ENCODE measurements at places on chromosomes 3 and 15.

DNA sequence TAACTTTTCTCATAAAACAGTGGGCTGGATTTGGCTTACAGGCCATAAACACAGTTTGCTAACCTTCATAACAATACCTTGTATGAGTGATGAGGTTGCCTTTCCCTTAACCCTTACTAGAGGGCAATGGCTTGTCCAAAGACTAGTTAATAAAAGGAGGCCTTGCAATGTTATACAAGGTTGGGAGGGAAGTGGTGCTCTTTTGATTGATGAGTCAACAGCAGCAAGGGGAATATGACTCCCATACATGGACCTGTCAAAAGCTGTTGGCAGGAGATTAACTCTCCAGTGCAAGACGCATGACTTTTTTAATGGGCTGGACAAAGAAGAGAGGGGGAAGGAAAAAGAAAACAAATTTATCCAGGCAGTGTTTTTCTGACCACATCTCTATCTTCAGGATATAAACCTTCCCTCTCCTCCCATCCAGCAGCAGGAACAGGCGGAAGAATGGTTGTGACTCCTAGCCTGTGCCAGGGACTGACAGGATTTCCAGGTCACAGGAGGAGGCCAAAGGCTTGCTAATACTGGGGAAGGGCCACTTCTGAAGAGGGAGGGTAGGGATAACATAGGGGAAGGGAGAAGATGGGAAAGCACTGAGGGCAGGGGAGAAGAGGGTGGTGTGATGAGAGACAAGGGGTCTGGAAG, 35.2 kb upstream of the ARL14 start:
- no peak overlapping the region for H3K27ac ChIP-seq
- no peak overlapping the region for H3K4me3 ChIP-seq
- H3K4me1 ChIP-seq, result peaks cover 10% of the 10 kb centered on the region
- no peaks in the 10 kb centered on the region for H3K36me3 ChIP-seq
- DNase-seq, result no peak
- H3K27me3 ChIP-seq, result no peaks in the 10 kb centered on the region

DNA sequence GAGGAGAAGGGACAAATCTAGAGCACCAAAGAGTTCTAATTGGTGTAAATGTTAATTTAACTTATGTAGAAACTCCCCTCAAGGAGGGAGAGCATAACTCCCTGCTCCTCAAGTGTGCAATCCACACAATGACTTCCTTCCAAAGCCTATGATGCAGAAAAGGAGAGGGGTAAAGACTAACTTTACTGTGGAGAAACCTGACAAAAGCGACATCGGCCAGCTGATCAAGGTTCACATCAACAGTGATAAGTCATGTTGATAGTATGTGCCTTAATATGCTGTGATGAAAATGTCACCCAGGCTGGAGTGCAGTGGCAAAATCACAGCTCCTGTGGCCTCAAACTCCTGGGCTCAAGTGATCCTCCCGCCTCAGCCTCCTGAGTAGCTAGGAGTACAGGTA, 76.5 kb downstream of the TFDP2 start:
- no peaks in the 10 kb centered on the region for H3K4me1 ChIP-seq
- no peak overlapping the region for H3K27ac ChIP-seq
- no peaks in the 10 kb centered on the region for H3K27me3 ChIP-seq
- no peak overlapping the region for H3K4me3 ChIP-seq
- peaks cover 3% of the 10 kb centered on the region for H3K36me3 ChIP-seq

GRCh38 chr15:85910834-85911233, 116.1 kb upstream of the KLHL25 start:
- H3K4me1 ChIP-seq, result no peaks in the 10 kb centered on the region
- H3K27me3 ChIP-seq, result no peaks in the 10 kb centered on the region
- H3K36me3 ChIP-seq, result no peaks in the 10 kb centered on the region
- no peak overlapping the region for H3K4me3 ChIP-seq

DNA sequence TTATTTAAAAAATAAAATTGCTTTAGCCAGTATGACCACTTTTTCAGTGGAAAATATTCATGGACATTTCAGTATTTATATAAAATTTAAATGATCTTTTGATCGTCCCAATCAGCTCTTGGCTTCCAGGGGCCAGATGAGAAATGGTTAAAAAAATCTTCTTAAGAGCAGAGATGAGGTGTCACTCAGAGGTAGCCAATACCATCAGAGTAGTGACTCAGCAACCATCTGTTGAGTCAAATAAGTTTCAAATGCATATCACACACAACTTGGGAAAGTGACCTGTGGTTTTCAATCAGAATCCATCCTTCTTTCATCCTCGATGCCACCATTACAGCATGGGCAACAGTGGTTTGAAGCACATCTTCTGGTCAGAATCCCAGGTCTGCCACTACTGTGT, 958.8 kb upstream of the NR2F2 start:
- H3K4me1 ChIP-seq, result peaks cover 26% of the 10 kb centered on the region
- H3K27ac ChIP-seq, result no peak overlapping the region
- DNase-seq, result no peak
- no peaks in the 10 kb centered on the region for H3K27me3 ChIP-seq
- no peaks in the 10 kb centered on the region for H3K36me3 ChIP-seq

DNA sequence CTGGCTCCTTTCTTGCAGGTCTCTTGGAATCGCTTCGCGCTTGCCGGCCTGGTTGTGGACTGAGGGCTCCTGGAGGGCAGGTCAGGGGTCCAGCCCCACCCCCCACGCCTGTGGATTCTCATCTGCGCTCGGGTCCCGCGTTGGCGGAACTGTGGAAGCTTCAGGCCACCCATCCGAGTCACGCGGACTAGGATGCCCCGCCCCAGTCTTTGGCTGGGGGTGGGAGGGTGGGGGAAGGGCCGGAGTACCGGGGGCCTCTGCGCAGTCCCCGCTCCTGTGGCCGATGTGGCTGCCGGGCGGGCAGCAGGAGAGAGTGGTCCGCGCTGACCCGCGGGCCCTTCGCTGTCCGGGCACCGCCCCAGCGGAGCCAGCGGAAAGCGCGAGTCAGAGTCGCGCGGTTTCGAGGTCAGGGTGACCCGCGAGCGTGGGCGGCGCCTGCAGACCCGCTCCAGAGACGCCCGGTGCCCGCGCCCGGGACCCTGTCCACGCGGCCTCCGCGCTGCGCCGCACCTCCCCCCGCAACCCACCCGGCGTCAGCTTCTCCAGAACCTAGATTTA, 114.2 kb downstream of the KLF13 start:
- no peaks in the 10 kb centered on the region for H3K27me3 ChIP-seq
- H3K4me1 ChIP-seq, result peaks cover 28% of the 10 kb centered on the region
- peak overlapping the region; percentile 52 for H3K4me3 ChIP-seq
- H3K36me3 ChIP-seq, result no peaks in the 10 kb centered on the region

DNA sequence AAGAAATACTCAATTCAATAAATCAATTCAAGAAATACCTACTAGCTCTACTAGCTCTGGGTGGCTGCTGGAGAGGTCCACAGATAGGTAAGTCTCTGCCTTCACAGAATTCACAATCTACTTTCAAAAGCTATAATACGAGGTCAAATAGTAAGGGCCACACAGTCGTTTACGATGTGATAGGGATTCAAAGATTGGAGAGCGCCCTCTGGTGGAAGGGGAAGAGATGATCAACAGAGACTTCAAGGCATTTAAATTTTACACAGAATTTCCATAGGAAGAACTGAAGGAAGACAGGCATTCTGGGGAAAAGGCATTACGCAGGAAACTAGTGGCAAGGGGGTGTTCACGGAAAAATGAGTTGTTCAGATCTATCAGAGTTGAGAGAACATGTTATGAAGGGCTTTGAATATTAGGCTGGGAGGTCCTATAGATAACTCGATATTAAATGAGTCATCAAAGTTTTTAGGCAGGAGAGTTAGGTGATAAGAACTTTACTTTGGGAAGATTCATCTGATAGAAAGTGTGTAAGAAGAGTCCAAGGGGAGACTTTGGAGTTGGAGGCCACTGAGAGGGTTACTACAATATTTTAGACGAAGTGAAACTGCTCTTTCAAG, 128.8 kb downstream of the FRMD5 start:
- H3K4me1 ChIP-seq, result no peaks in the 10 kb centered on the region
- no peak overlapping the region for H3K27ac ChIP-seq
- no peak for DNase-seq
- peaks cover 45% of the 10 kb centered on the region for H3K27me3 ChIP-seq
- H3K4me3 ChIP-seq, result no peak overlapping the region

DNA sequence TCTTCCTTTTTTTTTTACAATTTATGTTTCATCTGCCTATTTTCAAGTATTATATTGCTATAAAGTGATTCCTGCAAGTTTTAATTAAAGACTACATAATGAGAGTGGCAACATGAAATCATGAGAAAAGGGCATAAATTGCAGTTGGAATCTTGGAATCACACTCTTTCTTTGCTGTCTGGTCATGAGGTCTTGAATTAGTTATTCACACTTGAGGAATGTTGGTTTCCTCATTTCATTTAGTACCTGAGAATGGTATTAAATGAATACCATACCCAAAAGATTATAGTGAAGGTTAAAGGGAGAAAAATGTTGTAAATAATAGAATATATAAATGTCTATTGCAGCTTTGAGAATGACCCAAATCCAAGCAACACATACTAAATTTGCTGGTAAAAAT, 25.8 kb upstream of the CNTN3 start:
- no peaks in the 10 kb centered on the region for H3K4me1 ChIP-seq
- H3K27me3 ChIP-seq, result no peaks in the 10 kb centered on the region
- no peak overlapping the region for H3K27ac ChIP-seq
- H3K4me3 ChIP-seq, result no peak overlapping the region
- H3K36me3 ChIP-seq, result no peaks in the 10 kb centered on the region

DNA sequence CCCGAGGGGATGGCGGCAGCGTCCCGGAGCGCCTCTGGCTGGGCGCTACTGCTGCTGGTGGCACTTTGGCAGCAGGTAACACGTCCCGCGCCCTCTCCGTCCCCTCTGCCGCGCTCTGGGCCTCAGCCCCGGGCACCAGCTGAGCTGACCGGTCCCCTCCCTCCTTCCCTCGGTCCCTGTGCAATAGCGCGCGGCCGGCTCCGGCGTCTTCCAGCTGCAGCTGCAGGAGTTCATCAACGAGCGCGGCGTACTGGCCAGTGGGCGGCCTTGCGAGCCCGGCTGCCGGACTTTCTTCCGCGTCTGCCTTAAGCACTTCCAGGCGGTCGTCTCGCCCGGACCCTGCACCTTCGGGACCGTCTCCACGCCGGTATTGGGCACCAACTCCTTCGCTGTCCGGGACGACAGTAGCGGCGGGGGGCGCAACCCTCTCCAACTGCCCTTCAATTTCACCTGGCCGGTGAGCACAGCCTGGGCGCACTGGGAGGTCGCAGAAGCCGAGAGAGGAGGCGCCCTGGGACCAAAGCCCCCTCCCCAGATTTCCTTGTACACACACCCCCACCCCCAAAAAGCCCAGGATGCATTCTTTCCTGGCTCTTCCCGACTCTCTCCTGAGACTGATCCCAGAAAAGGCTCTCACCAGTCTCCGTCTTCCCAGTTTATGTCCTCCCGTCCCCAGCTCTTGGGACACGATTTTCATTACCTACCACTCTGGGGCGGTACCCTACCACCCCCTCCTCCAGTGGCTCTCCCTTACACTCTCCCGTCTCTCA, 705 bp downstream of the DLL4 start:
- DNase-seq, result no peak
- no peak overlapping the region for H3K27ac ChIP-seq
- H3K27me3 ChIP-seq, result peaks cover 57% of the 10 kb centered on the region

GRCh38 chr3:41137686-41138111, 61.6 kb upstream of the CTNNB1 start:
- no peaks in the 10 kb centered on the region for H3K36me3 ChIP-seq
- no peak for DNase-seq
- no peak overlapping the region for H3K4me3 ChIP-seq
- H3K4me1 ChIP-seq, result no peaks in the 10 kb centered on the region
- H3K27me3 ChIP-seq, result peaks cover 6% of the 10 kb centered on the region

DNA sequence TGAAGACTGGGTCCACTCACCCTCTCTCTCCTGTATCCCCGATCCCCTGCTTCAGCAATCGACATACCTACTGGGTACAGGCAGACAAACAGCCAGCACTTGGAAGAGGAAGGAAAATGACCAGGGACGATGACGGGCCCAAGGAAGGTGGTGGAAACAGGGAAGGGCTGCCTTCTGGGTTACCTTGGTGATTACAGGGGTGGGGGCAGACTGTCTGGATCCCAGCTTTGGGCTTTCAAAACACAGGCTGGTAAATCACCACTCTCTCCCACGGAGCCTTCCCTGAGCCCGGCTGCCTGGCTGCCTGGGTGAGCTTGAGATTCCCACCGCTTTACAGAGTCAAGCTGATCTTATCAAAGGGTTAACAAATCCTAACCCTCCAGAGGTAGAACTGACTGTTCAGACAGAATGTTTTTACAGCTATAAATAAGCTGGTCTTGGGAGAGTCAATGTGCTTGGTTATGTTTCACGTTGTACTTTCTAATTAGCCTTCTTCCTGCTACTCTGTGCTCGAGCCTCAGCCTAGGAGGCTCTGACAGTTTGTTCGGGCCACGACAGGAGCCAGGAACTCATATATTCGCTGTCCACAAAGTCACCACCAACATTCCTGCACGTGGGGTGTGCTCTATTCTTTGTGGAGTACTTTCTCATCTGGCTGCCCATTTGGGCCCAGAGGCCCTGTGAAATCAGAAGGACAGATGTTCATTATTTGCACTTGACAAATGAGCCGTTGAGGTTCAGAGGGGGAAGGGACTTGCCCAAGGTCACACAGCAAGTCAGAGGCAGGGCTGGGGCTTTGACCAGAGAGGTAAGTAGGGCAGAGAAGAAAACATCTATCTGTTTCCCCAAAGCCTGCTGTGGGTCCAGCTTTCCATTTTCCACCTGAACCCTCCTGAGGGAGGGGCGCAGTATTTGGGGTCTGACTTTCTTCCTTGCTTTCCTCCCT, 63.5 kb downstream of the FEM1B start:
- H3K36me3 ChIP-seq, result peaks cover 76% of the 10 kb centered on the region
- H3K27me3 ChIP-seq, result no peaks in the 10 kb centered on the region
- peaks cover 71% of the 10 kb centered on the region for H3K4me1 ChIP-seq
- no peak overlapping the region for H3K4me3 ChIP-seq

GRCh38 chr3:24470277-24470676, 24.4 kb downstream of the THRB start:
- no peaks in the 10 kb centered on the region for H3K4me1 ChIP-seq
- DNase-seq, result no peak
- peaks cover 4% of the 10 kb centered on the region for H3K36me3 ChIP-seq
- H3K4me3 ChIP-seq, result no peak overlapping the region
- no peak overlapping the region for H3K27ac ChIP-seq
- H3K27me3 ChIP-seq, result no peaks in the 10 kb centered on the region

DNA sequence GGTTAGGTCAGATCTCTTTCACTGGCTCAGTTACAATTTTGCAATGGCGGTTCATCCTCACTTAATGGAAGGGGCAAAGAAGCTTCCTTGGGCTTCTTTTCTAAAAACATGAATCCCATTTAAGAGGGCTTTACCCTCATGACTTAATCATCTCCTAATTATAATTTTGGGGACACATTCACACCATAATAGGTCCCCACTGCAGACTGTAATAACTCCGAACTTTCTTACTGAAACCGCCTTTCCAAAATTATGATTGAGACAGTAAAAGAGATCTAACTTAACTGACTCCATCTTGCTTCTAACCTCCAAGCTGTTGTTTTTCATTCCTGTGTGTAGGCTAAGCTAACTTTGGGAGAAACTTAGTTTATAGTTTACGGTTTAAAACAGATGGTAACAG, 33.3 kb upstream of the C15orf39 start:
- H3K4me3 ChIP-seq, result no peak overlapping the region
- H3K27ac ChIP-seq, result no peak overlapping the region
- H3K27me3 ChIP-seq, result no peaks in the 10 kb centered on the region
- no peaks in the 10 kb centered on the region for H3K36me3 ChIP-seq
- no peak for DNase-seq
- peaks cover 22% of the 10 kb centered on the region for H3K4me1 ChIP-seq

- peaks cover 55% of the 10 kb centered on the region for H3K27me3 ChIP-seq
- no peak for DNase-seq
- H3K27ac ChIP-seq, result no peak overlapping the region
- H3K36me3 ChIP-seq, result no peaks in the 10 kb centered on the region
- H3K4me1 ChIP-seq, result peaks cover 47% of the 10 kb centered on the region
- no peak overlapping the region for H3K4me3 ChIP-seq
These were observed 20.3 kb upstream of the SLC6A1 start for GRCh38 chr3:10972072-10972782.
